GM04504 (cell line): ENCODE measurements at places on chromosomes 13 and 19.

GRCh38 chr13:50521006-50521830 is 322.3 kb downstream of the DLEU7 start:
- no peak for DNase-seq

DNA sequence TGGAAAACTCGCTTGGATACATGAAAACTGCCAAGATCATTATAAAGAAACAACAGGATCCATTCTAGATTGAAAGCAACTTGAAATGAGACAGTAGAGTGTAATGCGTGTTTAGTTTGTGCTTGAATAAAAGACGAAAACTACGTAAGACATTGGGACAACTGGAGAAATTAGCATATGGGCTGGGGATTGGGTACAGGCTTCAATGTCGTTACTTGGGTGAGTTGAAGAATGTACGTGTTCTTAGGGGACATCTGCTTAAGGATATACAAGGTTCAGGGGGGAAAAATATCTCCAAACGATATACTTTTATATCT is 471 bp upstream of the ERVK3-1 start:
- DNase-seq, result no peak

DNA sequence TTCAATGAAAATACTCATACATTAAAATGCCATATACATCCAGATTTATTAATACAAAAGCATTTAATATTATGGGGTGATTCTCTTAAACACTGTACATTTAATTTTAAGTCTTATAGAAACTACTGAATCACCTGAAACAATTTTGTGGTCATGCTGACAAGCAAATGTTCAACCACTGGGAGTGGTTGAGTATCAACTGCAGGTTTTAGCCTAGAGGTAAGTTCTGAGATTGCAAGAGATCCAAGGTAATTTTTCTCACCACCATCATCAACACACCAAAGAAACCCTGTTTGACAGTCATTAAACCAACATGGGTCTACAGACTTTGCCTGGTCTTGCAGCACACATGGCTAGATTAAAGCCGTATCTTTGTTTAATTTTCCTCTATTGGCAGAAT is 196.3 kb downstream of the LHFPL6 start:
- DNase-seq, result no peak

- no peak for DNase-seq
These were observed 321.7 kb downstream of the DCT start for GRCh38 chr13:94157705-94158218.

- no peak for DNase-seq
These were observed 362 bp downstream of the WTIP start for GRCh38 chr19:34481861-34482379.

- no peak for DNase-seq
These were observed 86.9 kb downstream of the CDK8 start for GRCh38 chr13:26340807-26341206.

GRCh38 chr19:42152910-42153671 is 20.8 kb upstream of the POU2F2 start:
- DNase-seq, result no peak

DNA sequence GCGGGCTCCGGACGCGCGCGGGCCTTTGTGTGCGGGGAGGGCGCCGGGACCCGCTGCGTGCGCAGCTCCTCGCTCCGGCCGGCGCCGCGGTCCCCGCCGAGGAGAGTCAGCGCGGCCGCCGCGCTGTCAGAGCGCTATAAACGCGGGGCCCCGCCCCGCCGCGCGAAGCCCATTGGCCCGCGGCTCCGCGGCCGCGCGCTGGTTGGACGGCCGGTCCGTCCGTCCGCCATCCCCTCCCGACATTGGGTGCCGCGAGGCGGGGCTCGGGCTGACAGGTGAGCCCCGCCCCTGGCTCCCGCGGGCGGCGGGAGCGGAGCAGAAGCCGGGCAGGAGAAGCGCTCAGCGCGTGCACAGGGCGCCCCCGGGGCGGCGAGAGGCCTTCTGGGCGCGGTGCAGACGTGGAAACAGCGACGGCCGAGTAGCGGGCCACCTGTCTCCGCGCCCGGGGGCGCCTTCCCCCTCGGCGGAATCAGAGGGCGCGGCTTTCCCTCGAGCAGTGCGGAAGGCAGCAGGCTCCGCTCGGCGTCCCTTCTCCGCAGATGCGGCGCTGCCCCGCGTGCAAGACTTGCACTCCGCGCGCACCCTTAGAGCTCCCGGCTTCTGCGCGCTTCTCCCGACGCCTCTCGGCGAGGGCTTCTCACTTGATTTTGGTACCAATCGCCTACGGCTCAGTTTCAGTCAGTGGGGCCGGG is at the start of gene EFNB2:
Gene EFNB2, minus strand, starts transcription at position 111 of the 692 bp plus-strand sequence. CDS start 698 bp downstream, outside the sequence.
- peak; percentile 82 for DNase-seq

DNA sequence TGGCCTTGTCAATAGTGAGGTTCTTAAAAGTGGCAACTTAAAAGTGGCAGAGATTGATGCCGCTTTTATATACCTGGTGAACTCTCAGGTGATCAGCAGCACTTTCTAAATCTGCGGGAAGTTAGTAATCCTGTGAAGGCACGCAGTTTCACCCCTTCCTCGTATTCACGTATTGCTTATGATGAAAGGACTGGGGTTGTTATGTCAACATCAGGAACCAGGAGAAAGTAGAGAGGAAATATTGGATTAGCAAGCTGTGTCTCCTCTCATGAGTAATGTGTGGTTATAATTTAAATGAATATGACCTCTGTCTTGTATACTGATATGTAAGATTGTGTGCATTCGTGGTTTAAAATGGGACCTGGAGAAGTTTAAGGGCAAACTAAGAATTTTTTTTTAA is 544.6 kb downstream of the SLITRK6 start:
- DNase-seq, result no peak

DNA sequence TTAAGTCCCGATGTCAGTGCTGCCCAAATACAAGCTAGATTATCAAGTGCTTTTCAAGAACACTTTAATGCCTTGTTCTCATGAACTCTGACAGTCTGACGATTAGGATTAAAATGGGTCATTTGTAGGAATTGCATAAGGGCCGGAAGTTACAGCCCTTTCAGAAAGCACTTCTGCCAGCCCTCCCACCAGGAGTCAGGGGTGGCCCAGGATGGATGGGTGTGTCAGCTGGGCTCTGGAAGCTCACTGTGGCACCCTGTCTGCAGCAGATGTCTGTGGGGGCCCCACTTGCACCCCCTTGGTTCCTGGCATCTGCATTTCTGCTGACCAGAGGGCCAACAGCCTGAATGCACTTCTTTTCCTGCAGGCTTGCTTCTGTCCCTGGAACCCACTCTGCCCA is 712.7 kb downstream of the UQCRFS1 start:
- DNase-seq, result no peak

DNA sequence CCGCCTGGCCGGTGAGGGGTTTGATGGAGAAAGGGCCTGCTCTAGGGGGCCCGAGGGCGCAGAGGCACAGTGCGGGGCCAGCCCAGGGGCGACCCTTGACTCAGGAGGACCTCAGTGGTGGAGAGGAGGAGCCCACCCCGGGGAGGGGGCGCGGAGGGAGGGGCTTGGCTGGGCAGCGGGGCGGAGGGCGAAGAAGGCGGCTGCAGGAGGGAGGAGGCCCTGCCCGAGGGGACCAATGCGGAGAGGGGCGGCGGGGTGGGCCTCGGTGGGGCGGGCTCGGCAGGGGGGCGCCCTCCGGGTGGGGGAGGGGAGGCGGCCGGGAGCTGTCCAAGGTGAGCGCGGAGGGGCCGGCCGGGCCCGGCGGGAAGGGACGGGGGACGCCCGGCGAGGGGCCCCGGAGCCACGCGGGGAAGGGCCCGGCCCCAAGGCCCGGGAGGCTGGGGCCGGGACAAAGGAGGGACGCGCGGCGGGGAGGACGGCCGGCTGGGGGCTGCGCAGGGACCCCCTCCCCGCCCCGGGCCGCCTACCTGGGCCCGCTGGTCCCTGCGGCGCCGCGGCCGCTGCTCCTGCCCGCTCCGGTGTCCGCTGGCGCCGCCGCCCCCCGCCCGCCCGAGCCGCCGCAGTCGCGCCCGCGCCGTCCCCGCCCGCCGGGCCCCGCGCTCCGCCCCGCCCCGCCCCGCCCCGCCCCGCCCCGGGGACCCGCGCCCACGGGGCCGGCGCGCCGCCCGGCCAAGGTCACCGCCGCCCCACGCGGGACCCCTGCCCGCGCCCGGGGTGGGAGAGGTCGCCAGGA is at the start of gene DIRAS1:
Gene DIRAS1, minus strand, starts transcription at position 596 of the 793 bp plus-strand sequence. CDS start 3,566 bp downstream, outside the sequence.
- no peak for DNase-seq

DNA sequence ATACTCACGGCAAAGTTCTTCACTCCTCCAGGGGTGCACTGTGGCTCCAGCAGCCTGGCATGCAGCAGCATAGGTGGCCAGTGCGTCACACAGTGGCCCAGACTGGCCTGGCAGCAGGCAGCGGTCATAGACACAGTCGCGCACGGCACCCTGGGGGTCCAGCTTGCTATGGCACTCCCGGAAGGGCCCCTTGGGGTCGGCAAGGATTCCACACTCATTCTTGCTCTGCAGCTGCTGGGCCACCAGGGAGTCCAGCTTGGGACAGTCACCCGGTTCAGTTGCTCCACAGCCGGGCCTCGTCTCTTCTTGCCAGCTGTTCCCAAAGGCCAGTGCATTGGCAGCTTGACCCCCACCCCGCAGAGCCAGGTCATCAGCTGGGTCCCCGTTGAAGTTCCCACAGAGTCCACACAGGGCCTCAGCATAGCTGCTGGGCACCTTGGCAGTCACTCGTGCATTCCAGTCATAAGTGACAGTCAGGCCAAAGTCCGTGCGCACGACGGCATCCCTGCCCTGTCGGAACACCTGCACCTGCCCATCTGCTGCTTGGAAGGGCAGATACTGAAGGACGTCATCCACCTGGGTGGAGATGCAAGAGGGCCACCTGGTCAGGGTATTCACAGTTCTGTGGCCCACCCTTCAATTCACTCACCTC is 20.6 kb downstream of the FCGBP start:
- DNase-seq, result no peak

- DNase-seq, result no peak
These were observed 50.2 kb downstream of the SERP2 start for GRCh38 chr13:44423824-44424223.

GRCh38 chr19:11227195-11227886 is 12.1 kb upstream of the ANGPTL8 start:
- DNase-seq, result no peak

DNA sequence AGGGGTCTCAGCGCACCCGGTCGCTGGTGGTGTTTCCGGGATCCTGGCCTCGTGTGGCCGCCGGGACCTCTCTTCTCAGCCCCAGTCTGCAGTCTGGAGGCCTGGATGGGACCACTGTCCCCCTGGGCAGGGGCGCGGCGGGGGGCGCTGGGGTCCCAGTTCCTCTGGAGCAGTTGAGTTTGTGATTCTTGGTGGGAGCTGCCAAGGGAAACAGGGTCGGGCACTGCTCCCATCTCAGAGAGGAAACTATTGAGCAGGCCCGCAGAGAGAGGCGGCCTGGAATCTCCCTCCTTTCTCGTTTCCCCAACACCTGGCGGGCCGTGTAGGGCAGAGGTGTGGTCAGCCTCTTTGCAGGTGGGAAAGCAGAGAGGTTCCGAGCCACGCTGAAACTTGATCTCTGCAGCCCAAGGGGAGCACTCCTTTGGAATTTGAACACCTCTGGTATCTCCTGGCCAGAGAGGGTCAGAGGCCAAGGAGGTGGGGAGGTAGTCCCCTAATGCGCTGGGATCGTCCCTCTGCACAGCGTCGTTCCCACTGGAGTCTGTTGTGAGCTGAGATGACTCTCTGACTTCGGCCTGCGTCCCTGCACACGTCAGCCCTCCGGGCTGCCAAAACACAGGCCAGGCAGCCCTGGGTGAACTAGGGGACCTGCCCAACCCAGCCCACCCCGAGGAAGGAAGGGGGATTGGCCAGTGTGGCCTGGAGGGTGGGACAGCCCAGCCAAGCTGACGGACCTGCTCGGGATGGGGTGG is 741 bp downstream of the PLEKHF1 start:
- DNase-seq, result no peak

DNA sequence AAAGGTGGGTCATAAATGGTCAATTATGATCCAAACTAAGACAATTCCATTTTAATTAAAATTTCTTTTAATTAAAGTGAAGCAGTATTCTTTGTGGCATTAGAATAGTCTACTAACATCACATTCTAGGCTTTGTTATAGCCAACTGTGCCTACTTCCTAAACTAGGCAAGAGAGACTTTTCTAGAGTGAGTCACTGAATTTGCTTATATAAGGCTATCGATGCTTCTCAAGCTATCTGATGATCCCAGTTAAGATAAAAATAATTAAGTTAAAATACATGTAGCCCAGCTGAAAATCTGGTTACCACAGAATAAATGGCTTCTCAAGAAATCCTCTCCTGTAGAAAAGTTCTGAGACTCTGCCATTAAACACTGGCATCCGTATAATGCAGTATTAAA is 12.5 kb downstream of the ANKRD10 start:
- DNase-seq, result no peak

GRCh38 chr13:113849981-113850721 is 13.7 kb downstream of the GAS6 start:
- no peak for DNase-seq

DNA sequence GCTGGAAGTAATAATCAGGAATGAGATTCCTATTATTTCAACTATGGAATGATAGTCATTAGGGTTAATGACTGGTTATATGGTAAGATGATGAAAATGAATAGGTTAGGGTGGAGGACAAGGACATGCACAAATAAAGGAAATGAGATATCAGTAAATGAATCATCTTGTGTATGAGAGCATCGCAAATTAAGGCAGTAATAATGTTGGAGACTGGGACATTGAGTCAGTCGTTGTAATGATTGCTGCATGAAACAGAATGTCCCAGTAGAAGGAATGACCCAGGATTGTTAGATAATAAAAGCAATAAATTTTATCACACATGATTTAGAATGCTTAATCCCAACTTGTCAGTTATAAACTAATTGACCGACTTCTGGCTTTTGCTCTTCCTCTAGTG is 1733.7 kb upstream of the PCDH20 start:
- no peak for DNase-seq

GRCh38 chr19:7830272-7830771 is 304 bp downstream of the EVI5L start:
- DNase-seq, result no peak

- DNase-seq, result no peak
These were observed 24.3 kb upstream of the SPACA7 start for GRCh38 chr13:112351825-112352224.

GRCh38 chr19:27738569-27739193 is 1474.3 kb downstream of the UQCRFS1 start:
- DNase-seq, result no peak

DNA sequence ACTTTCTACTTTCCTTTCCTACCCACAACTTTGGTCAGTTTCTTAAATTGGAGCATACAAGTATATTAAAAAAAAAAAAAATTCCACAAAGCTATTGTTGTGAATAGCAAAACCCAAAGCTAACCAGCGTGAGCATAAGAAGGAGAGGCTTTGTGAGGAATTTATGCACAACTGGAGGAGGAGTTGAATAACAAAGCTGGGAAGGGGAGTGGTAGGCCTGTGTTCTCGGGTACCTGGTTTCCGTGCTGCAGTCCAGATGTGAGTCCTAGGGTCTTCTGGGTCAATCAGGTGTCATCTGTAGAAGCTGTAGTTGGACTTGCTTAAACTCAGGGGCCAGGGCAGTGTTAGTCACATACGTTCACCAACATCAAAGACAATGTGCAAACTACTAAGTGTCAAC is 422.5 kb upstream of the SGCG start:
- DNase-seq, result no peak

DNA sequence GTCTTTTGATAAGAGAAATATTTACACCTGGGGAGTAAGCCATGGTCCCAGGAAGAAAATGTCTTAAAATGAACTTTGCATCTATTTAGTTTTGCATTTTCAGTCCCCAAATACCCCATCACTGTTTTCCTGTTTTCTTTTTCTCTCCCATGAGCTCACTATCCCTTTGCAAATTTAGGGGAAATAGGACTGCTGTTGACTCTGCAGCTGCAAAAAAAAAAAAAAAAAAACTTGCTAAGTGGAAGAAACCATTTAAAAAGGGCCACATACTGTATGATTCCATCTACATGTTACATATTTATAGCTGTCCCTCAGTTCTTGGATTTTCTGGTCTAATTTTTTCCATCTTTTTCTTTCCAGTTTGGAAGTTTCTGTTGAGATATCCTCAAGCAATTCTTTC is 98.2 kb upstream of the SERP2 start:
- no peak for DNase-seq

- DNase-seq, result peak; percentile 44
These were observed 16.1 kb upstream of the USP29 start for GRCh38 chr19:57103573-57104277.
